ENCODE measurements at places on chromosomes 16 and 17. TPM values are rescaled to one million over a fixed set of nuclear protein-coding genes. Genes with fewer than 3 reads are reported as not detected.
A peak's percentile ranks its signal among the peaks of the same experiment; 100 is the strongest.

DNA sequence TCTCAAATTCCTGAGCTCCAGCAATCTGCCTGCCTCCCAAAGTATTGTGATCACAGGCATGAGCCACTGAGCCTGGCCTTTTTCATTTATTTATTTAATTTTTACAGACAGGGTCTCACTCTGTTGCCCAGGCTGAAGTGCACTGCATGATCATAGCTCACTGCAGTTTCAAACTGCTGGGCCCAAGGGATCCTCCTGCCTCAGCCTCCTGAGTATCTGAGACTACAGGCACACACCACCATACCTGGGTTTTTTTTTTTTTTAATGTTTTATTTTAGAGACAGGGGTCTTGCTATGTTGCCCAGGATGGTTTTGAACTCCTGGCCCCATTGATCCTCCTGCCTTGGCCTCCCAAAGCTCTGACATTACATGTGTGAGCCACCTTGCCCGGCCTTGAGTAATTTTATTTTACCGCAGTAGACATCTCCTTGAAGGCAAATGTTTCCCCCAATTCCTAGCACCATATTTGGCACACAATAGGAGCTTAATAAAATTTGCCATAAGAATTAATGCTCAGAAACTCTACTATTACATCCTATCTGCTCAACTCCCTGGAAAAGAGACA lies 1.9 kb upstream of the EEF2K start:
- no peak for DNase-seq
- no peaks in the 10 kb centered on the region for H3K27me3 ChIP-seq

DNA sequence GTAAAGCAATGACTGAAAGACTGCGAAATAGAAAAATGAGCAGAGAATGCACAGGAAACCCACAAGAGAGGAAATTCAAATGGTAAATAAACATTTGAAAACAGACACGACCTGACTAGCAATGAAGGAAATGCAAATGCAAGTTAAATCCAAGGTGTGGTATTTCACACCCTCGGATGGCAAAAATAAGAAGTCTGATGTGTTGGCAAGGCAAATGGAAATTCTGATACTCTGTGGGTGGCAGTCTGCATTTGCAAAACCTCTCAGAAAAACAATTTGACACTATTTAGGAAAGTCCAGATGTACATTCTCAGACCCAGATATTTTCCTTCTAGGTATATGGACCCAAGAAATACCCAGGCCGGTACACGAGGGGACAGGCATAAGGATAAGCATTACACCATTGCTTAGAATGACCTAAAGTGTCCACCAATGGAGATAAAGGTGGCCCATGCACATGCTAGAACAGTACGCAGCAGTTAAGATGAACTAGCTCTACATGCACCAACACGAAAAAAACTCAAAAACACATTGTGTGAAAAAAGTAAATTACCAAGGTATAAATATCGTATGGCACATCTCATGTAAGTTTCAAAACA lies 116.7 kb downstream of the GAS7 start:
- no peak overlapping the region for H3K4me3 ChIP-seq
- H3K27me3 ChIP-seq = no peaks in the 10 kb centered on the region
- DNase-seq = no peak
- no peak overlapping the region for H3K27ac ChIP-seq
- H3K4me1 ChIP-seq = peaks cover 19% of the 10 kb centered on the region
- H3K36me3 ChIP-seq = no peaks in the 10 kb centered on the region

- no peak overlapping the region for H3K4me3 ChIP-seq
- H3K4me1 ChIP-seq = peaks cover 11% of the 10 kb centered on the region
- peak; percentile 48 for DNase-seq
- no peak overlapping the region for H3K27ac ChIP-seq
These were observed 109.6 kb downstream of the C16orf78 start for GRCh38 chr16:49483251-49483650.

CPD gene
- total RNA-seq = 38.9 TPM

DNA sequence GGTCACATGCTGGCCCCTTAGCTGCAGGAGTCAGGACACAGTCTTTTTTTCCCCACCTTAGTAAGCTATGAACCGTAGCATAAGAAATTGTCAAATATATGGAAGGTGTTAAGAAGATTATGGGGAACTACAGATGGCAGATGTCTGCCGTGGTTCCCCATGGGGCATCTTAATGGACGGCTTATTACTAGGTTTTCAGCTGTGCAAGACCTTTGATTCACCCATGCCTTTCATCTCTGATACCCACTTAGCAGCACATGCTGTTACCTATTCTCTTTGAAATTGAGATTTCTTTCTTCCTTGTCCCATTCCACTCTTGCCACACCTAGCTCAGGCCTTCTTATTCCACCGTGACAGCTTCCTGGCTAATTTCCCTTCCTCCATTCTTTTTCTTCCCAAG lies 70.7 kb downstream of the RPTOR start:
- no peaks in the 10 kb centered on the region for H3K27me3 ChIP-seq
- H3K4me3 ChIP-seq = no peak overlapping the region
- H3K36me3 ChIP-seq = no peaks in the 10 kb centered on the region
- H3K27ac ChIP-seq = no peak overlapping the region
- DNase-seq = no peak
- H3K4me1 ChIP-seq = no peaks in the 10 kb centered on the region

GRCh38 chr16:5018793-5019192 lies 14.9 kb downstream of the NAGPA start:
- H3K27me3 ChIP-seq = no peaks in the 10 kb centered on the region
- no peak overlapping the region for H3K4me3 ChIP-seq
- H3K27ac ChIP-seq = no peak overlapping the region
- DNase-seq = no peak
- H3K36me3 ChIP-seq = no peaks in the 10 kb centered on the region

CDH3 gene
- 60.1 TPM for total RNA-seq

GRCh38 chr16:85528528-85529387 lies 84.4 kb upstream of the GSE1 start:
- no peaks in the 10 kb centered on the region for H3K27me3 ChIP-seq
- no peaks in the 10 kb centered on the region for H3K36me3 ChIP-seq
- no peak for DNase-seq
- H3K4me1 ChIP-seq = peaks cover 26% of the 10 kb centered on the region
- no peak overlapping the region for H3K4me3 ChIP-seq
- H3K27ac ChIP-seq = no peak overlapping the region

DNA sequence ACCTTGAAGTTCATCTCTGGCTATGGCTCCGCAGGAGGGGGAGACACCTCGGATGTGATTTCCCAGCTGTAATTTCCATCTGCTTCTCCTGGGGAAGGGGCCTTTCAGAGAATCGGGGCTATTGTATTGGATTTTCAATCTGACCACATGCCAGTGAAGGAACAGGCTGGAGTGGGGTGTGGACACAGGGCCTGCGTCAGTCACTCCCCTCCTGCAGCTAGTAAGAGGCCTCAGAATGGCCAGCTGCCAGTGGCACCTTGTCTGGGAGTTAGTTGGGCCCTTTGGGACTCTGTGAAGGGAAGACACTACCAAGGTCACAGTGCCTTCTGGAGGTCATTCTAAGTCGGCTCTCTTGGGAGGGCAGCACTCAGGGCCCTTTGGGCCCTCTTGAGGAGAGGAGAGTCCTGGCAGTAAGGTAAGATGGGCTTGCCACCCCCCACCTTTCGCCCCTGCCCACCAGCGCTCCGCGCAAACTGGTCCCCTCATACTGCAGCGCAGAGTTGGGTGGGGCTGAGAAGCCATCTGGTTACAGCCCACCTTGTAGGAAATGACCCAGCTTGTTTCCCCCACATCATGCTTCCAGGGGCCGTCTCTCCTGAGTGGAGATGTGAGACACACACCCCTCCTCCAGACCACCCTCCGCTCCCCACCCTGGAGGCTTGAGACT lies 5.4 kb downstream of the NXPH3 start:
- H3K27ac ChIP-seq = no peak overlapping the region
- peaks cover 2% of the 10 kb centered on the region for H3K27me3 ChIP-seq
- no peaks in the 10 kb centered on the region for H3K36me3 ChIP-seq
- peaks cover 14% of the 10 kb centered on the region for H3K4me1 ChIP-seq
- DNase-seq = no peak

- H3K27ac ChIP-seq = no peak overlapping the region
- H3K4me1 ChIP-seq = no peaks in the 10 kb centered on the region
- no peak for DNase-seq
- no peaks in the 10 kb centered on the region for H3K27me3 ChIP-seq
These were observed 225.5 kb upstream of the CDH8 start for GRCh38 chr16:62261760-62262159.

DNA sequence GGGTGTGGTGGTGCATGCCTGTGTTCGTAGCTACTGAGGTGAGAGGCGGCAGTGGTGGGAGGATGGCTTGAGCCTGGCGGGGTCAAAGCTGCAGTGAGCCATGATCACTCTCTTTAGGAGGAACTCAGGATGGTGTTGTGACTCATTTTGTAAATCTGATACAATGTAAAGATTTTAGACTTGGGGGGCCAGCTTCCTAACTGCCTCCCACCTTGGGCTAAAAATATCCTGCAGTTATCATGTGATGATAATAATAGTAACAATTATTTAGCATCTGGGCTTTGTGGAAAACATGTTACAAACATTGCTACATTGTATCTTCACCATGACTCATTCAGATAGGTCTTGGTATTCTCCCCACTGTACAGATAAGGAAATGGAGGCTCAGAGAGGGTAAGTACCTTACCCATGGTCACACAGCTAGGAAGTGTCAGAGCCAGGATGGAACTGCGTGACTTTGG lies 7.4 kb downstream of the CTNS start:
- no peak overlapping the region for H3K4me3 ChIP-seq
- H3K27ac ChIP-seq = no peak overlapping the region
- peaks cover 33% of the 10 kb centered on the region for H3K36me3 ChIP-seq
- no peak for DNase-seq
- no peaks in the 10 kb centered on the region for H3K27me3 ChIP-seq

ARMC7 gene
- total RNA-seq = 9.1 TPM

GRCh38 chr16:11151885-11152629 lies 103.9 kb downstream of the SOCS1 start:
- no peak overlapping the region for H3K4me3 ChIP-seq
- peaks cover 3% of the 10 kb centered on the region for H3K4me1 ChIP-seq
- no peak overlapping the region for H3K27ac ChIP-seq
- no peak for DNase-seq

- no peaks in the 10 kb centered on the region for H3K27me3 ChIP-seq
- peak; percentile 94 for DNase-seq
- H3K4me1 ChIP-seq = peaks cover 42% of the 10 kb centered on the region
- peak overlapping the region; percentile 93 for H3K27ac ChIP-seq
- peaks cover 20% of the 10 kb centered on the region for H3K36me3 ChIP-seq
These were observed 805 bp upstream of the ORAI3 start for GRCh38 chr16:30947859-30948666.

DNA sequence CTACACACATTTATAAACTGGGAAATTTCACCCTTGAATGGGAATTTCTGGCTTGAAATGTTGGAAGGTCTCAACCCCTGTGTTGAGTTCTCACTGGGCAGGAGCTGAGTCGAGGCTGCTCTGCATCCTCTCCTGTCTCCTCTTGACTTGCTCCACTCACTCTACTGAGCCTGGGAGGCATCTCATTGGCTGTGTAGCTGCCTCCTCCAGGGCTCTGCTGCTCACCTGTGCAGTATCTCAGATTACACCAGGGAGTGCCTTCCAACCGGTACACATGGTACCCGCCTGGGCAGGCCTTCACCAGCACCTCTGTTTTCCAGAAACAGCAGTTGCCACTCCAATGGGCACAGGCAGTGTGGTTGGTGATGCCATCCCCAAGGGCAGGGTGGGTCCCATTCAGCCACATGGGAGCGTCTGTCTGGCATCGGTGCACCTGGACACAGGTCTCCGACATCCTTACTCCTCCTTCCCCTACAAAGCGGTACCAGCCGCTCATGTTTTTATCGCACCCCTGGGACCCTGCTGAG lies 3.7 kb downstream of the GP2 start:
- no peak for DNase-seq
- no peak overlapping the region for H3K4me3 ChIP-seq
- no peaks in the 10 kb centered on the region for H3K4me1 ChIP-seq
- H3K27me3 ChIP-seq = peaks cover 3% of the 10 kb centered on the region
- no peaks in the 10 kb centered on the region for H3K36me3 ChIP-seq

GRCh38 chr16:26149364-26150190 lies 457.8 kb downstream of the HS3ST4 start:
- no peaks in the 10 kb centered on the region for H3K4me1 ChIP-seq
- H3K4me3 ChIP-seq = no peak overlapping the region
- H3K36me3 ChIP-seq = no peaks in the 10 kb centered on the region
- no peak overlapping the region for H3K27ac ChIP-seq

DNA sequence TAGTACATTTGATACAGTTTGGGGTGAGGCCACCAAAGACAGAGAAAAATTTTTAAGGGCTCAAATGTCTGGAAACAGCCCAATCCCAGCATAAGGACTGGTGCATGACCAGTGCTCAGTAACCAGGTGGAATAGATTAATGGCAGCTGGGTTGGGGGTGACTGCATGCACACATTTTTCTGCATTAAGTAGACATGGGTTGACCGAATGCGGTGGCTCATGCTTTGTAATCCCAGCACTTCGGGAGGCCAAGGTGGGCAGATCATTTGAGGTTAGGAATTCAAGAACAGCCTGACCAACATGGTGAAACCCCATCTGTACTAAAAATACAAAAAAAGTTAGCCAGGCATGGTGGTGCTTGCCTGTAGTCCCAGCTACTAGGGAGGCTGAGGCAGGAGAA lies 121.1 kb upstream of the HSBP1 start:
- no peak overlapping the region for H3K27ac ChIP-seq
- H3K36me3 ChIP-seq = no peaks in the 10 kb centered on the region
- peaks cover 18% of the 10 kb centered on the region for H3K4me1 ChIP-seq
- DNase-seq = no peak
- H3K27me3 ChIP-seq = no peaks in the 10 kb centered on the region

DNA sequence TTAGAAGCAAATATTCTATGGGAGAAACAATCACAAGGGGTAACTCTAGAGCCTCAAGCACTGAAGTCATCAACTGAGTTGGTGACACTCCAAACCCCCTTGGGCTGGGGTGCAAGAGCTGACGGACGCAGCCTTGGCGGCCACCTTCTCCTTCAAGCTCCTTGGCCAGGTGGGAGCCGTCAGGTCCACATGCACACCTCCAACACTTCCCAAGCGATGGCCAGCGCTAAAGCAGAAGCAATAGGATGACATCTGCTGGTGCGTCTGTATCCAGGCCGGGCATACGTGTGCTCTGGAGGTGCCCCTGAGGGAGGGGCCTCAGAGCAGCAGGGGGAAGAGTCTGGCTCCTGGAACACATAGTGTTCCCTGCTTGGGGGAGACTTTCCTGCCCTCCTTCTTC lies 12.2 kb upstream of the FOXJ1 start:
- no peaks in the 10 kb centered on the region for H3K27me3 ChIP-seq
- no peak overlapping the region for H3K4me3 ChIP-seq
- H3K36me3 ChIP-seq = no peaks in the 10 kb centered on the region
- H3K4me1 ChIP-seq = no peaks in the 10 kb centered on the region
- H3K27ac ChIP-seq = no peak overlapping the region
- DNase-seq = no peak

- no peak overlapping the region for H3K27ac ChIP-seq
- H3K4me3 ChIP-seq = no peak overlapping the region
- peaks cover 7% of the 10 kb centered on the region for H3K4me1 ChIP-seq
These were observed 11.4 kb upstream of the NDRG4 start for GRCh38 chr16:58488531-58488930.

DNA sequence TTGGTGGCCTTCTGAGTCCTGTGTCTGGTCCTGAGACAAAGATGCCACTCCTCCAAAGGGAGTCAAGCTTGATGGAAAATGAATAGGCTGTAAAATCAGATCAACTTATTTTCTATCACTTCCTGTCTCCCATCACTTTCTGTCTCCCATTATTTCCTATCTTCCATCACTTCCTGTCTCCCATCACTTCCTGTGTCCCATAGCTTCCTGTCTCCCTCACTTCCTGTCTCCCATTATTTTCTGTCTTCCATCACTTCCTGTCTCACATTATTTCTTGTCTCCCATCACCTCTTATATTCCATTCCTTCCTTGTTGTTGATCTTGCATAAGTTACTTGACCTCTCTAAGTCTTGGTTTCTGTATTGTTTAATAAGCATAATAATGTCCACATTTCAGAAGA lies 418.5 kb upstream of the EEF2KMT start:
- H3K27ac ChIP-seq = no peak overlapping the region
- no peak overlapping the region for H3K4me3 ChIP-seq
- no peaks in the 10 kb centered on the region for H3K36me3 ChIP-seq
- H3K4me1 ChIP-seq = no peaks in the 10 kb centered on the region
- DNase-seq = no peak
- no peaks in the 10 kb centered on the region for H3K27me3 ChIP-seq

C17orf78 gene
- not detected for total RNA-seq

Measured in suprapubic skin (tissue), 4 donors.